ENCODE measurements at places on chromosomes 3 and 15.

DNA sequence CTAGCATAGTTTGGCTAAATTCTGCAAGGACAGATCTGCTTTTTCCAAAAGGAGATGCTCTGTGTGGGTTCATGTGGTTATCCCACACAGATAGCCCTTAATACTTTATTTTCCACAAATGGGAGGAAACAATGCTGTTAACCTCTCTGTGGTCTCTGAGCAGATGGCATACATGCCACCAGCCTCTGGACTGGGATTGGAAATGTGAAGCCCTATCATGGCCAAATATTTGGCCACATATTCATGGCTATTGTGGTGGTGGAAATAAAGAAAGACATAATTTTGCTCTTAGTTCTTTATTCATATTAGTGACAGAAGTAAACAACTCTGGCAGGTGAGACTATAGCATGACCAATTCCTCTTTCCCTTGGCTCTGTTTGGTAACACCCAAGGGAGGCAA, 726.2 kb downstream of the ROBO1 start:
- no peak for DNase-seq

- DNase-seq = no peak
Measured at GRCh38 chr3:170513642-170514041, 72.2 kb downstream of the SLC7A14 start.

DNA sequence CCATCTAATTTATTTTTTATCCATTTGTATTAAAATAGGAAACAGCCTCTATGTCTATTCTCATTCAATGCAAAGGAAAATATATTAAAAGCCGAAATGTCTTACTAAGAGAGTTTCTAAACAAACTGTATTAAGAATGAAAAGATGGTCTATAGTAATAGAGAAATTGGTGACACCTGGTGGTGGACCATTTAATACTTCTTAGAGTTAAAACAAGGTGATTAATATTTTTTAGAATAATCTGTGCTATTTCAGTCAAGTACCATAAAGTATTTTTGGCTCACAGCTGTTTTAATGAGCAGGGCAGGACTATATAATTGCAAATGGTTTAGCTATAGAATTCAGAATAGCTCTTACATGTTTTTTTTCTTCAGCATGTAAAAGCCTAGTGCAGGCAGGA, 55.7 kb downstream of the SYNPR start:
- no peak for DNase-seq

- no peak for DNase-seq
Measured at GRCh38 chr3:110664148-110664547, 407.5 kb upstream of the NECTIN3 start.

- DNase-seq = no peak
Measured at GRCh38 chr3:45082142-45082538, 56.0 kb downstream of the CLEC3B start.

GRCh38 chr3:15384510-15385237, 42.7 kb downstream of the METTL6 start:
- no peak for DNase-seq

DNA sequence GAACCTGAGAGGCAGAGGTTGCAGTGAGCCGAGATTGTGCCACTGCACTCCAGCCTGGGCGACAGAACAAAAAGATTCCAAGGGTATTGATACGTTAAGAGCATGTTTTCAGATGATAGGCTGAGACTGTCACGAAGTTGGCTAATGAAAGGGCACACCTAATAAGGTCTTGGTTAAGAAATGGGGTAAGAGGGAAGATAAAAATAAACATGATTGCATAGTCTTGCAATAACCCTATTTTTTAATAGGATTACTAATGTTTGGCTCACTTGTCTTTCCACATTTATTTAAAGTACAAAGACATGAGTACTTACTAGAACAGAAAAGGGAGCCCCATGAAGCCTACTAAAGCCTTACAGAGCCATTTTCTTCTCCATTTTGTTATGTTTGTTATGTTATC, 109.0 kb downstream of the FRMD4B start:
- no peak for DNase-seq

GRCh38 chr3:15453501-15453900, 26.1 kb downstream of the EAF1 start:
- no peak for DNase-seq

All from NCI-H187 treated with DMSO at 0.1 percent for 48 hours (cell line).